ENCODE measurements at places on chromosomes 7 and 10.

DNA sequence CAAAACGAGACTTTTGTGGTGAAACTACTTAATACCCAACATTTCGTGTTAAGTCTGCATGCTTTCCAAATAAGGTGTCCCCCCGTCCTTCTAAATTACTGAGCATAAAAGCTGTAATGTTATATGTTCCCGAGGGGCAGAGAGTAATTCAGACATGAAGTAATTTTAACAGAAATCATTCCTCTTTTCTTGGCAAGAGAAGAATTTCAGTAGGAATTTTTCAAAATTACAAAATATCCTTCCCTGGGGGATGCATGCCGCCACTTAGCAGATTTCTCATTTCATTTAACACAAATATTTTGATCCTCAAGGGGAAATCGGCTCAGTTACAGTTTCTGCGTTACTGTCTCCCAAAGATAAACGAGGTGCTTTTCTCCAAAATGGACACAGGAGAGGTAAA, 213.2 kb upstream of the RHOBTB1 start:
- no peak for DNase-seq

- DNase-seq = no peak
Measured at GRCh38 chr7:155449869-155450557, 7.9 kb upstream of the EN2 start.

GRCh38 chr10:19119191-19119590, 70.6 kb downstream of the MALRD1 start:
- DNase-seq = no peak

GRCh38 chr7:977326-978048, 2.1 kb upstream of the COX19 start:
- DNase-seq = no peak

- no peak for DNase-seq
Measured at GRCh38 chr7:157544980-157545680, 208.3 kb downstream of the DNAJB6 start.

- DNase-seq = no peak
Measured at GRCh38 chr10:9508606-9509005, 1454.1 kb downstream of the GATA3 start.

- no peak for DNase-seq
Measured at GRCh38 chr7:115679976-115680375, 350.6 kb downstream of the TFEC start.

DNA sequence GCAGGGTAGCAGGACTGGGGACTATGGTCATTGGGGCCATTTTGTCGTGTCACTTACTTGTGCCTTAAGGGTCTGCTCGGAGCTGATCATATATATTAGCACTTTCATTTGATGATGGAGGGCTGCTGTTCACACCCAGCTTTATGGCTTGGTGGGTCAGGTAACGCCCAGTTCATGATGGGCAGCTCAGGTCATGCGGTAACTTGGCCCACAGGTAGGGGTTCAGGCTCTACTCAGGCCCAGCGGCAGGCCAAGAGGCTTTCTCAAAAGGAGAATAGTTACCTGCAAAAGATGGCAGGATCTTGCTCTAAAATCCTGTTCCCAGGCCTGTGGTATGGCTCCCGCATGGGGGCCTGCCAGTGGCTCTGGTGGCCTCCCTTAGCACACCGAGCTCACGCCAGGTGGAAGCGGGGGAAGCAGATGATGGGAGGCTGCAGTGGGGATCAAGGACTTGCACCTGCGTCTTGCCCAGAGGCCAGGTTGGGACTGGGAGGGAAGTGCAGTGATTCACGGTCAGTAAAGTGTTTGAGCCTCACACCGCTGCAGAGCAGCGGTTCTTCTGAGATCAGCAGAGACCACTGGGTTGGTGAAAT, 109.5 kb downstream of the ADCY1 start:
- no peak for DNase-seq

GRCh38 chr7:98194672-98195457, 16.4 kb upstream of the BHLHA15 start:
- no peak for DNase-seq

GRCh38 chr10:91511549-91512330, 101.6 kb downstream of the HECTD2 start:
- DNase-seq = no peak

DNA sequence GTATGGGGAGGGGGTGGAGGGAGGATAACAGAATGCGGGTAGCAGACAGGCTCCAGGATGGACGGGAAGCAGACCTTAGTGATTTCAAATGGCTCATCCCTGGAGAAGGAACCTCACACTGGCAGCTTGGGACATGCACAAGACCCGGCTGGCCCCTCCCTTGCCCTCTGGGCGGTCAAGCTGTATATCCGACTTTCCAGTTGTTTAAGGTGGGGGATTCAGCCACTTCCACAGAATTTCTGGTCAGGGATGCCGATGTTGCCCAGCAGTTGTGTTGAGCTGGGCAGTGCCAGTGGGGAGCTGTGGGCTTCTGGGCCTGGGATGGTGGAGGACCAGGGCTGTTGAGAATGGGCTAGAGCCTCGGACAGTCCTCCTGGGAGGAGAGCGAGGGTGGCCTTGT, 38.8 kb downstream of the GBX1 start:
- DNase-seq = no peak

- no peak for DNase-seq
Measured at GRCh38 chr10:77186936-77187335, 450.7 kb downstream of the KCNMA1 start.

GRCh38 chr7:54837168-54837567, 78.2 kb upstream of the SEC61G start:
- DNase-seq = no peak

DNA sequence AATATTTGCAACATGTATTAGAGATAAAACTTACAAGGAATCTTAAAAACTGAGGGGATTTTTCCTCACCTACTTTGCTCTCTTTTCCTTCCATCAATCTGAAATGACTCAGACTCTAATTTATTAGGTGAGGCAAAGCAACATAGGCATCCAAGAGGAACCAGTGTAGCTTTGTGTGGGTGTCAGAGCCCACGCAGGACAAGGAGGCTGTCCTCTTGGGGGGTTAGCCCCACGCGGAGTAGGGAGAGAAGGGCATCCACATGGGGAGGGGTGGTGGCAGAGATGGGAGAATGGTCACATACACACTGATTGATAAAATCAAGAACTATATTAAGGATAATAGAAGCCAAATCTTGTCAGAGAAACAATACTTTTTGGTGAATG, 33.8 kb upstream of the ARMS2 start:
- no peak for DNase-seq

- no peak for DNase-seq
Measured at GRCh38 chr7:151801782-151802468, 75.0 kb downstream of the PRKAG2 start.

DNA sequence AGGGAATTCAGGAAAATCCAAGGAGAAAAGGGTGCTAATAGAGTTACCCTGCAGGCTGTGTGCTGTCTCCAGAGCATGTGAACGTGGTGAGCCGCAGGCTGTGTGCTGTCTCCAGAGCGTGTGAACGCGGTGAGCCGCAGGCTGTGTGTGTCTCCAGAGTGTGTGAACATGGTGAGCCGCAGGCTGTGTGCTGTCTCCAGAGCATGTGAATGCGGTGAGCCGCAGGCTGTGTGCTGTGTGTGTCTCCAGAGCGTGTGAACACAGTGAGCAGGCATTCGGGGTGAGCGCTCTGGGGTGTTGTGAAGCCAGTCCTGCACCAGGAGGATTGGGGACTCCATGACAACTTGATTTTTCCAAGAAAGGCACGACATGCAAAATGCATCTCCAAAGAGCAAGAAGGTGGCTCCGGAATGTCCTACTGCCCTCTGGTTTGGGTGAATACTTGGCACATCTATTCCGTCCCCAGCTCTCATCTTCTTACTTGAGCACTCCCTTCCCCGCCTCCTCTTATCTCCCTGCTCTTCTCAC, 407.9 kb upstream of the SHH start:
- no peak for DNase-seq

GRCh38 chr7:31815796-31816195, 128.8 kb downstream of the PPP1R17 start:
- no peak for DNase-seq

- no peak for DNase-seq
Measured at GRCh38 chr7:101874028-101874427, 56.6 kb downstream of the CUX1 start.

Measured in esophagus squamous epithelium (tissue), 5 donors.